ENCODE measurements at places on chromosomes 11 and 22.

GRCh38 chr11:128551058-128551457 lies 36.3 kb downstream of the ETS1 start:
- no peak for DNase-seq

DNA sequence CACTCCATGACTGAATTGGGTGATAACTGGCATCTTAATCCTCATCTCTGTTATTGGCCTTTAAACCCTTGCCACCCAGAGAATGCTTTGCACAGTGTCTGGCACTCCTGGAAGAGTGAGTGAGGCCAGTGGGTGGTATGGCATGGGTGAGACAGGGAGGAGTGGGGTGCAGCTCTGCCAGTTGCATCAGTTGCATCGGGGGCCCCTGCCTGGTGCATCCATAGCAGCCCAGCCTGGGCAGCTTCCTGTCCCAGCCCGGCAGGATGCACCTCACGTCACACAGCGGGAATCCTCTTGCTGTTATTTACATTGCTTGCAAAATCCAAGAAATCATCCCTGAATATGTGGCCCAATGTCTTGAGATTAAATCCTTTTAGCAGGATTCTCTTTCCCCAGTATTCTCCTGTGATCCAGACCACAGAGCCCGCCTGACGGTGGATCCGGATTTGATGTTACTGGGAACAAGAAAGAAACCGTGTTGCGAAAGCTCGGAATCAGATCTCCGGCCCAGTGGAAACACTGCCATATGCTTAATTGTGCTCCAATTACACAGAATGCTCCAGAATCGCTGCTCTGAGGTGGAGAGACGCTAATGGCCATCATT lies 37.6 kb upstream of the MN1 start:
- no peak for DNase-seq

DNA sequence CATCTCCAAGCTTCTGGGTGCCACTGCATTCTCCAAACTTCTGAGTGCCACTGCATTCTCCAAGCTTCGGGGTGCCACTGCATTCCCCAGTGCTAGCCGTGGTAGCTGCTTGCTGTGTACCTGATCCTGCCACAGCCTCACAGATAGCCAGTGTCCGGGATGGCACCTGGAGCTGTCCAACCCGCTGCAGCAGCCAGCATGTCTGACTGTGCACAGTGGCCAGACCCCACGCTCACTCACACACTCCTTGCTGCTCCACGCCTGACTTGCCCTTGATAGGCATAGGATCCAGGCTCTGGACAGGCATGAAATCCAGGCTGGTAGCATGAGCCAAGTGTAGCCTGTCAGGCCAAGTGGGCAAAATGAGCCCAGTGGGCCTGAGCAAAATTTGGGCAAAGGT lies 465.0 kb downstream of the GUCY1A2 start:
- DNase-seq, result no peak

DNA sequence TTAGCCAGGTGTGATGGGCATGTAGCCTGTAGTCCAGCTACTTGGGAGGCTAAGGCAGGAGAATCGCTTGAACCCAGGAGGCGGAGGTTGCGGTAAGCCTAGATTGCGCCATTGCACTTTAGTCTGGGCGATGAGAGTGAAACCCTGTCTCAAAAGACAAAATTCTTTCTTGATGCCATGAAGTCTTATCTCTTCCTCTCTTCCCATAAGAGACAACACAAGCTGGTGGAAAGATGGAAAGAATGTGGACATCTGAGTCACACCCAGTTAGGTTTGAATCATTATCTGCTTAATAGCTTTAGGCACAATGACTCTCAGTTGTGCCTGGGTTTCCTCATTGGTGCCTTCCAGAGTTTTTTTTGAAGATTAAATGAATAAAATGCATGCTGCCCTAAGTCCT lies 35.3 kb downstream of the KREMEN1 start:
- DNase-seq, result no peak

Data from astrocyte of the cerebellum (primary cell).